PC-3 (cell line): ENCODE measurements at places on chromosomes 5 and 9.

GRCh38 chr5:135840959-135841358 is 6.5 kb downstream of the SLC25A48 start:
- no peak for DNase-seq

DNA sequence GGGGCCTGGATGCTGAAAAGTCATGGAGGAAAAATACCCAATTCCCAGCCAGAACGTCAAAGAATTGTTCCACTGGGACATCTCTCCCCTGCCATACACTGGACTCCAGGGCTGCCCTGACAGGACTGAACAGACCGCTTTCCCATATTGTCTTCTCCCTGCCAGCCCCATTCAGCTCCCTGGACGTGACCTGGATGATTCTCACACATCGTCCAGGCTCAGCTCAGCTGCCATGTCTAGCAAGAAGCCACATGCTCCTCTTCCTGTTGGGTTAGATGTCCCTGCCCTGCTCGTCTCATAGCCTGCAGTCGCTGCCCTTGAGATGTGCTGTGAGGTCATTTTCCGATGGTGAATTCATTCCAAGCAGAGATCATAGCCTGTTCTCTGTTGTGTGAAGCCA is 37.4 kb downstream of the FOXI1 start:
- no peak for DNase-seq

DNA sequence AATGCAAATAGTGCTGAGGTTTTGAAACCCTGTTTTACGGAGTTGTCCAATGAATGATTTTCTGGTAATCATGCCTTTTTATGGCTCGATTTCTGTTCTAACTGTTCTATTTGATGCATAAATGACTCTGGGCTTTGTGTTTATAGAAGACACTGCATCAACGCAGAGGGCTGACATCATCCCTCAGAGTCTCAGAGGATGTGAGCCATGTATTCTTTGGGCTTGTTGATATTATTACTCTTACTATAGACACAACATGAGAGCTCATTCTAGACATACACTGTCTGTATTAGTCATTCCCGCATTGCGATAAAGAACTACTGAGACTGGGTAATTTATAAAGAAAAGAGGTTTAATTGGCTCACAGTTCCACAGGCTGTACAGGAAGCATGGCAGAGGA is 31.6 kb downstream of the CDH6 start:
- peak; percentile 13 for DNase-seq

DNA sequence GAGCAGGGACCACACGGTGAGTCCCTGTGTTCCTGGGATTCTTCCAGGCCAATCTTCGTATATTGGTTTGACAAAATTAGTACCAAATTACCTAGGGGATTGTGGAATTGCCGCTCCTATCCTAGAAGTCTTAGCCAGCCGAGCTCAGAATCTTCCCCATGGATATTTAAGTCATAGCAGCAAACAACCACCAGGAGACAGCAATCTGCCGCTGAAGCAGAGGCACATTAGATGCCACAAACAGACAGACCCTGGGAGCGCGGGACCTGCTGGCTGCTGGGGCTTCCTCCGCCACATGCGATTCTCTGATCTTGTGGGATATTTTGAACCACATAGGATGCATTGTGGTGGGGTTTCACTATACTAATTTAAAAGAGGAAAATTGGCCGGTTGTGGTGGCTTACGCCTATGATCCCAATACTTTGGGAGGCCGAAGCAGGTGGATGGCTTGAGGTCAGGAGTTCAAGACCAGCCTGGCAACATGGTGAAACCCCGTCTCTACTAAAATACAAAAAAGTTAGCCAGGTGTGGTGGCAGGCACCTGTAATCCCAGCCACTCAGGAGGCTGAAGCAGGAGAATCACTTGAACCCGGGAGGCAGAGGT is 31.7 kb upstream of the ZBTB43 start:
- peak; percentile 49 for DNase-seq

- DNase-seq = peak; percentile 16
These were observed 3.7 kb downstream of the DTWD2 start for GRCh38 chr5:118984602-118985001.

DNA sequence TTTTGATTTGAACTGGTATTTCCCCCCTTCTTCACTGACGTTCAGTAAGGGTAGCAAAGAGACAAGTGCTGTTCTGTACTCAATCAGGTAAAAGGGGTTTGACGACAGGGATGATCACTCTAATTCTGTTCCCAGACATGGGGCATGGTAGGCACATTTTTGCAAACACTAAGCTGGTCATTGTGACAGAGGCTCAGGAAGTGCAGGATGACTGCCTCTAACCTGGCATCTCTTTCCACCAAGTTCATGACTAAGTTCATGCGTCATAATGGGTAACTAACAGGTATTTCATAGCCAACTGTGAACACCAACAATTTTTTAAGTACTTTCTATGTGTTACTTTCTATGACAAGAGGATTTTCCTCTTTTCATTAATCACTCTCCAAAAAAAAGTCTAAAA is 166.5 kb downstream of the MAPKAP1 start:
- peak; percentile 81 for DNase-seq

DNA sequence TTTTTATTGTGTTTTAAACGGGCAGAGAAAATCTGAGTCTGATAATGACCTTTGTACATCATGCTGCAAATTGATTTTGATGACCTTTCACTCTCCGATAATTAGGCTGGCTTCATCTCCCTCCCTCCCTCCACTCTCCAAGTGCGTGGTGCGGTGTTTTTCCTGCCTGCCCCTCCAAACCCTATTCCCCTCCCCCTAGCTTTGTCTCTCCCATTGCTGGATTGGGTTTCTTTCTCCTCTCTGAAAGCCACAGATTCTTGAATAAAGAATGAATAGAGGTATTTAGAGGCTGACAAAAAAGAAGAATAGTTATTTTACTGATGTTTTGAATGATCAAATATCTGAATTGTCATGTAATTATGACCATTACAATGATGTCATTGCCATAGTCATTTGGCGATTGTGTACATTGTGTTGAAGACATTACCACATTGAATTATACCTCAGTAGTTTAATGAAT is 571.1 kb upstream of the ZNF608 start:
- no peak for DNase-seq

GRCh38 chr5:125044491-125045282 is 298.2 kb upstream of the ZNF608 start:
- peak; percentile 19 for DNase-seq

DNA sequence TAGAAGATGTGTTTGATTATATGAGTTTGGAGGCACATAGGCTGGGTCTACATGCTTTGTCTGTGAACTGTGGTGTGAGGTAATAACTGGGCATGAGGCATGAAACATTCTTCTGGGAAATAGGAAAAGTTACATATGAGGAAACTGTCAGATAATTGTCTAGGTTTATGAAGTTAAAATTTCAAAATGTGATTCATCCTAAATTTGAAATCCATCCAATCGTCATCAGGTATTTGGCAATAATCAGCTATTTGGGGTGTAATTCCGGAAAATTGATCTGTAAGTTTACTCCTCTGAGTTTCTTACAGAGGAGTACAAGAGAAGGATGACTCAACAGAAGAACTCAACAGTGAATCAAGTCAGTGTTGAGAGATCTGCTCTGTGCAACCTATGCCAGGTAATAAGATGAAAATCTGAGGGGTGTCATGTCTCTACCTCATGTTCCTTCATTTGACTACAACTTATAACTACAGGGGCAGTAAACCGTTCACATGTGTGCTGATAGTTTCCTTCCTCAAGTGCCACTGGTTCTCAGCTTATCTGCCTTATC is 1171.6 kb upstream of the CDH18 start:
- DNase-seq = peak; percentile 19

DNA sequence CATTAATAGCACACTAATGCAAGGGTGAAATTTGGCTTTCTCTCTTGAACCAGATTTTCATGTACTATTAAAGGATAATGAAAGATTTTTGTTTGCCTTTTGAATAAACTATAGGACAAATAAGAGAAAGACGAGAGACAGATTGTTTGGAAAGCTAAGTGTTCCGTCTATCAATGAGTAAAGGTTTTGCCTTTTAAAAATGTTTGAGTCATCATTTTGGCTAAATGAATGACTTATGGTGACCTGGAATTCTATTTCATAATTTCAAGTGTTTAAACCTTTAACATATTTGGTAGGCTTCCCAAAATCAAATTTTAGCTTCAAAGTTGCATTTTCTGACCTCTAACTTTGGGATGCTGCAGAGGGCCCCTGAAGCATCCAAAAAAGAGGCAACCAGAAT is 145.2 kb downstream of the SLC25A46 start:
- peak; percentile 82 for DNase-seq

DNA sequence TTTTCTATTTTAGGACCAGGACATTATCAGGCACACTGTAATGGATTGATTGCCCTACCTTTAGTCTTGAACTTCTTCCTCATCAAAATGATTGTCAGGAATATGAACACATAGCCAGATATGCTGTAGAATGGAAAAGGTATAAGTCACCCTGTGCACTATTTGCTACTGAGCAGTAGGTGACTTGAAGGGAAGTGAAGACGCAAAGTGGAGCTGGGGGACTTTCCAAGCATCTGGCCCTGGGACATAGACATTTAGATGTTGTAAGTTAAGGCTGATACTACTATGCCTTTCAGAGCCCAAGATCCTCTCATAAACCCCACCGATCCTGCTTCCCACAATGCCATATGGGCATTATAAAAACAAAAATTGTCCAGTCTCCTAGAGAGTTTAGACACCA is 174.5 kb downstream of the DOCK8 start:
- DNase-seq = no peak

GRCh38 chr9:9133526-9133925 is 1333.9 kb upstream of the DMAC1 start:
- DNase-seq = no peak

DNA sequence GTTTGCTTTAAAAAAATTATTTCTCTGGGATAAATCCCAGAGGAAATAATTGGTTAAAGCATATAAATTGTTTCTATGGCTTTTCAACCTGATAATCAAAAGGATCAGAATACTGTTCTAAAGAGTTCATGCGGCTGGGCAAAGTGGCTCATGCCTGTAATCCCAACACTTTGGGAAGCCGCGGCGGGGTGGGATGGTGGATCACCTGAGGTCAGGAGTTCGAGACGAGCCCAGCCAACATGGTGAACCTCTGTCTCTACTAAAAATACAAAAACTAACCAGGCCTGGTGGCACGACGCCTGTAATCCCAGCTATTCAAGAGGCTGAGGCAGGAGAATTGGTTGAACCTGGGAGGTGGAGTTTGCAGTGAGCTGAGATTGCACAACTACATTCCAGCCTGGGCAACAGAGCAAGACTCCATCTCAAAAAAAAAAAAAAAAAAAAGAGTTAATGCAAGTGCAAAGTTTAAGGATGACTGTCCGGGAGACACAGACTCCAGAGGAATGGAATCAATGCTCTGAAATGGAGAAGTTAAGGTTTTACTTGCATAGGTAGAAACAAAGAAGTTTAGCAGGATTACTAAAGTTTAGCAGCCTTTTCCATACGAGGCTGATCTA is 16.6 kb upstream of the GRHPR start:
- DNase-seq = no peak

DNA sequence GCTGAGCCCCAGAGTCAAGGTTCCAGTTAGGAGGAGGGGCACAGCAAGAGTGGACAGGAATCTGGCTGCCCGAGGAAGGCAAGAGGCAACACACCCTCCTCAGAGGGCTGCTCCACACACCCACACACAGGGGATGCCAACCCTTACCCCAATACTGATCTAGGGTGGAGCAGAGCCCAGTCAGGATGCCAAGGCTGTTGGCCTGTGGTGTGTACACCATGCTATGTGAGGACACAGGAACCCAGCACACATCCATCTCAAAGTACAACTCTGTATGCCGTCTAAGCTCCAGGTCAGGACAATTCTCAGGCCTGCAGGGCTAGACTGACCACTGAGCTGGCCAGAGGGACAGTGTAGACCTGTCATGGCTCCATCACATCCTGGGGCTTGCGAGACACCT is 2.6 kb downstream of the SEPTIN8 start:
- no peak for DNase-seq

DNA sequence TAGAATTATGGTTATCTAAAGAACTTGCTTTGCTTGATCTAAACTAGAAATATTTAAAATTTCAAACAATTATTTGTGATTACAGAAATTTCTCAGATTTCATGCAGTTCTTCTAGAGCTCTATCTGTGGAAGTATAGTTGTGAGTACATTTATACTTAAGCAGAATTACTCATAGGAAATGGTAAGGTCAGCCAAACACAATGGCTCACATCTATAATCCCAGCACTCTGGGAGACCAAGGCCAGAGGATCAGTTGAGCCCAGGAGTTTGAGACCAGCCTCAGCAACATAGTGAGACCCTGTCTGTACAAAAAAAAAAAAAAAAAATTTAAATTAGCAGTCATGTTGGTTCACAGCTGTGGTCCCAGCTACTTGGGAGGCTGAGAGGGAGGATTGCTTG is 71.0 kb downstream of the INVS start:
- peak; percentile 32 for DNase-seq

DNA sequence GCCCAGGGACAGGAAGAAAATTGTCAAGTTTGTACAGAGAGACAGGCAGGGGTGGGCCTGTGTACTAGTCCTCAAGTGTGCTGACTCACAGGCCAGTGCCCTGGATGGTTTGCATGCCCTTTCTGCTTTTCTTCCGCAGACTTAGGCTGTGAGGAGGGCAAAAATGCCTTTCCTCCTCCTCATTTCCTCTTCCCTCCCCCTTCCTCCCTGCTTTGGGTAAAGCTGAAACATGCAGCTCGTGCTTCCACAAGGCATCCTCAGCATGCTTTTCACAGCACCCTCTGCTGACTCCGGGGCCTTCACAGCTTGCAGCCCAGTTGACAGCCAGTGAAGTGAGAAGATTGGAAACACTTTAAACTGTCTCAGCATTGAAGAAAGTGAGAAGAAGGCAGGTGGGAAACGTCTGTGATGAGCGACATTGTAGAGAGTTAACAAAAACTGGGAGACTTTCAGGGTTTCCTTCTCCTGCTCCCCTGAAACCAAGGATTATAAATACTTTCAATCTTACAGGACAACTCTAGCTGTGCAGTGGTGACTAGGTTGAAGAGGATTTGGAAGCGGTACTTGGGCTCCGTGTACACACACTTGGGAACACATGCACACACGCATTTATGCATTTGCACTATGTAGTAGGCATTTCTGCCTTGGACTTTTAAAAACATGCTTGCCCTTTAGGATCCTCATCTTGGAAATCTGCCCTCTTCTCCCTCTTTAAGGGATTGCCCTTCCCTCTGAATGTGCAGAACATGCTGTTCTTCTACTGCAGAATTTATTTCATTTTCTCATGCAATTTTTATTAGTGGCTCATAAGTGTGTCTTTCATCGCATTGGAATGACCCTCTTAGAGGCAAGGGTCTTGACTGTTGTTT is 138.8 kb downstream of the GRIA1 start:
- peak; percentile 74 for DNase-seq

DNA sequence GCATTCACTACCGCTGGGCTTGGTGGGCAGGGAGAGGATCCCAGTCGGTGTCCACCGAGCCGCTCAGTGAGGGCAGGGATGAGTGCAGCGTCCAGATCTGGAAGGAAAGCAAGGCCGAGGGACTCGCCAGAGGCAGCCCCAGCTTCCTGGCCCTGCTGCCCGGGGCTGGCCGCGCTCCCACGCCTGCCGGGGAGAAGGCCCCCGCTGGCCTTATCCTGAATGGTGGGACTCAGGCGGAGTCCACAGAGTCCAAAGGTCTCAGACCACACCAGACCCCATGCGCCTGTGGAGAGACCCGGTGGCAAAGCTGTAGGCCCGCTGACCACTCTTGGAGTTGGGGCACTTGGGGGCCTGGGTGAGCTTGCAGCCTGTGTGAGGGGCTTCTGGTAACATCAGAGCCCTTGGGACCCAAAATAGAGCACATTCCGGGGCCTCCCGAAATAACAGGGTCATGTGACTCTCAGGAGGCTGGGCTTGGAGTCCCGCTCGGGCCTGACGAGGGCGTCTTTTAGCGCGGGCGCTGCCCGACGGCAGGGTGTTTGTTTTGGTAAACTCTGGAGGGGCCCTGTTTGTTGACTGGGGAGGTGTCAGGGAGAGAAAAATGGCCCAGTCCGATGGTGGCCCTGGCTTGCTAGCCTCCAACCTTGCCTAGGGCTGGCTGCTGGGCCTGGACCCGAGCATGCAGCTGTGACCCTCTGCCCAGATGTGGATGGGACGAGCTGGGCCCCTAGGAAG is 2.8 kb downstream of the RXRA start:
- no peak for DNase-seq
